Stimulated activated naive CD4-positive, alpha-beta T cell (primary cell): ENCODE measurements at places on chromosomes 16 and 17.

GRCh38 chr16:88691129-88691813 is 5.0 kb upstream of the SNAI3 start:
- DNase-seq: no peak

GRCh38 chr17:16910341-16910740 is 61.6 kb downstream of the TNFRSF13B start:
- no peak for DNase-seq

GRCh38 chr16:14193316-14193871 is 122.3 kb downstream of the MRTFB start:
- no peak for DNase-seq

- no peak for DNase-seq
Measured at GRCh38 chr16:88642881-88643643, 4.7 kb downstream of the IL17C start.

DNA sequence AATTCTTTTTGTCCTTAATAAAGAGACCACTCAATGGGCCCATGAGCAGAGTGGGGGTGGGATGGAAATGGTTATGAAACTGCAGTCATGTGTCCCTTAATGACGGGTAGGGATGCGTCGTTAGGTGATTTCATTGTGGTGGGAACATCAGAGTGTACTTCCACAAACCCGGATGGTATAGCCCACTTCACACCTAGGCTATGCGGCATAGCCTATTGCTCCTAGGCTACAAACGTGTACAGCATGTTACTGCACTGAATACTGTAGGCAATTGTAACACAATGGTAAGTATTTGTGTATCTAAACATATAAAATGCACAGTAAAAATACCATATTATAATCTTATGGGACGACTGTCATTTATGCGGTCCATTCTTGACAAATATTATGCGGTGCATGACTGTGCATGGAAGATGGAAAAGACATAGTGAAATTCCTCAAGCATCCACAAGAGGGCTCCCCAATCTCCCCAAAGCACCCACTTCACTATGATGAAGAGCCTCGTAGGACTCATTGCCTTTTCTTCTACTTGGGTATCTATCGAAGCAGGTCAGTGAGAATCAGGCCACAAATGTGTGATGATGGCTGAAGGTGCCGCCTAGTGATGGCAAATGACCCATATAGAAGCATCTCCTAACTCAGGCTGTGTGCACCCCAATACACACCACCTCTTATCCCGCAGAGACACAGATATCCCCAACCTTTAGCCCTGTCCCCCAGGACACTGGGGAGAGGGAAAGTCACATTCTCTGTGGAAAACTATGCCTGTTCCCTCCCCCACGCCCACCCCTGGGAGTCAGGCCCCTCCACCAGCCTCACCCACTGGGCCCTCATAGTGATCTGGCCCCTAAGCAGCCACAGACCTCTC is 43.5 kb downstream of the TBX21 start:
- DNase-seq: peak; percentile 3

GRCh38 chr16:57384248-57385070 is 12.2 kb downstream of the CX3CL1 start:
- DNase-seq: no peak

- no peak for DNase-seq
Measured at GRCh38 chr16:54027558-54027957, 259.0 kb downstream of the IRX3 start.

GRCh38 chr17:61504697-61505096 is 52.5 kb downstream of the TBX4 start:
- DNase-seq: no peak

- DNase-seq: no peak
Measured at GRCh38 chr16:11180489-11180888, 75.5 kb downstream of the SOCS1 start.

- peak; percentile 24 for DNase-seq
Measured at GRCh38 chr17:76527430-76528111, 9.9 kb downstream of the CYGB start.

- no peak for DNase-seq
Measured at GRCh38 chr17:36979565-36979941, 30.8 kb downstream of the AATF start.

- no peak for DNase-seq
Measured at GRCh38 chr16:1870365-1871082, 1.4 kb downstream of the MEIOB start.

- DNase-seq: no peak
Measured at GRCh38 chr16:88015806-88016140, 64.5 kb downstream of the BANP start.

DNA sequence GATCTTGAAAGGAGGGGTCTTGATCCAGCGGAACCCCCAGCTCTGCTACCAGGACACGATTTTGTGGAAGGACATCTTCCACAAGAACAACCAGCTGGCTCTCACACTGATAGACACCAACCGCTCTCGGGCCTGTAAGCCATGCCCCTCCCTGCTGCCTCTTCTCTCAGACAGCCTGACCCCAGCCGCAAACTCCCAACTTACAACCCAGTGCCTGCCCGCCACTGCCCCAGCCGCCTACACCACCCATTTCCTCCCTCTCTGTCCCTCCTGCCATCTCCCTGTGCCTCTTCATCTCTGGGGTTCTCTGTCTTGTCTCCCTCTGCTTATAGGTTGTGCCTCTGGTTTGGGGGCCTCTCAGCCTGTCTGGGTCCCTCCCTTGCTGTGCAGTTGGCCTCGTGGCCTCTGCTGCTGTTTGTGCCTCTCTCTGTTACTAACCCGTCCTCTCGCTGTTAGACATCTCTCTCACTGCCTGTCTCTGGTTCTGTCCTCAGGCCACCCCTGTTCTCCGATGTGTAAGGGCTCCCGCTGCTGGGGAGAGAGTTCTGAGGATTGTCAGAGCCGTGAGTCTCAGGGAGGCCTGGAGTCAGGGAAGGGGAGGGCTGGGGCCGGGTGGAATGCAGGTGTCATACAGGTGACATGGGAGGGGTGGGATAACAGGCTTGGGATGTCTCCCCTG is 9.6 kb downstream of the ERBB2 start:
- DNase-seq: no peak

GRCh38 chr16:17323171-17323570 is 147.6 kb downstream of the XYLT1 start:
- DNase-seq: no peak

DNA sequence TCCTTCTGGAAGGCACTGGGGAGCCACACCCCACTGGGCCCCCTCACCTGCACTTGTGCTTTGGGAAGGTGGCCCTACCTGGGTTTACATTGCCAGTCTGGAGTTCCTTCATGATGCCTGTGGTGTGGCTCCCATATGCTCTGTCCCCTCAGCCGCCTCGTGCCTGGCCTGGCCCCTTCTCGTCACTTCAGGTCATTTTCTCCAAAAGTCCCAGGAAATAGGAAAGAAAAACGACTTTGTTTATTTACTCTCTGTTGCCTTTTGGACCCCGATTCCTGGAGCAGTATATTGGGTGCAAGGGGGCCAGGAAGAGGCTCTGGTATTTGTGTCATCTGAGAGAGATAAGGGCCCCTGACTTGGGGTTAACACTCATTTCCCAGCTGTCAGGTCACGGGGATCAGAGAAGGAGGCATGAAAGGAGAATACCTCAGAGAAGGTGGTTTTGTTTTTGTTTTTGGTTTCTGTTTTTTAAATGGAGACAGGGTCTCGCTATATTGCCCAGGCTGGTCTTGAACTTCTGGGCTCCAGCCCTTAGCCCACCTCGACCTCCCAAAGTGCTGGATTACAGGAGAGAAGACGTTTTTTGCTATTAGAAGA is 4.7 kb downstream of the SOCS3 start:
- DNase-seq: peak; percentile 26

- no peak for DNase-seq
Measured at GRCh38 chr16:78443542-78444364, 344.3 kb downstream of the WWOX start.

DNA sequence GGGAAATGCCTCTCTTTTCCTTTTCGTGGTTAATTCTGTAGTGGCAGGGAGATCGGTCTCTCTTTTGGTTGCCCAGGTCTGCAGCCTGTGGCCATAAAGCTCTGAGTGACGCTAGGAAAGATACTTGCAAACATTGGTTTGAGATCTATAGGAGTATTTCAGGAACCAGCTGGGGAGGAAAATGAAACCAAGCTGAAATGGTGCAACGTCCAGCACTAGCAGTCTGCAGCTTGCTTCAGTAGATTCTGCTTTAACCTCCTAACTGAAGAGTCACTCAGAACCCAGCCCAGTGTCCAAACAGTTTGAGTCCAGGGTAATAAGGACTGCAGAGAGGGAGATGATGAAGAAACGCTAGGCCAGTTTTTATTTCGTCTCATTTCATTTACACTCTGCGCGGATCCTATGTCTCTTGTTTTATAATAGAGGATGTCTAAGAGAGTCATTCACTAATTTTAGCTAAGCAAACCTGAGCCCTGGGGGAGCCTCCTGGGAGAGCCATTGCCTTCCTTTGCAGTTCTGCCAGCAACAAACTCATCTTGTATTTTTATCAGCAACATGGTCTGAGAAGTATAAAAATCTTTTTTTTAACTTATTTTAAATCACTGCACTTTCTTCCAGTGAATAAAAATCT is 12.0 kb downstream of the SP2 start:
- no peak for DNase-seq

DNA sequence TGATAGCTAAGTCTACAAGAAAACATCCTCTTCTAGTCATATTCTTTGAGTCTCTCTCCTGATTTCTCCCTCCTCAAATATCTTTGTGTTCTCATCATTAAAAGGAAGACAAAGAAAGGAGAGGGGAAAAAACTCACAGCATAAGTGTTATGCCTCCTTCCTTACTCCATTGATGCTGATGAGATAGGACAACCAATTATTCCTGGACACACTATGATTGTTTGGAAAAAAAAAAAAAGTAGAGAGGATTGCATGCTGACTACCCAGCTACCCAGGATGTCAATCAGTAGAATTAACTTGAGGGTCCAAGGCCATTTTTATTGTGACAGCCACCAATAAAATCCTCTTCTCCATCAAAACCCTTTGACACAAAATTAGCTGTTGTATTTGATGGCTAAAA is 299.1 kb upstream of the CDH8 start:
- DNase-seq: no peak

DNA sequence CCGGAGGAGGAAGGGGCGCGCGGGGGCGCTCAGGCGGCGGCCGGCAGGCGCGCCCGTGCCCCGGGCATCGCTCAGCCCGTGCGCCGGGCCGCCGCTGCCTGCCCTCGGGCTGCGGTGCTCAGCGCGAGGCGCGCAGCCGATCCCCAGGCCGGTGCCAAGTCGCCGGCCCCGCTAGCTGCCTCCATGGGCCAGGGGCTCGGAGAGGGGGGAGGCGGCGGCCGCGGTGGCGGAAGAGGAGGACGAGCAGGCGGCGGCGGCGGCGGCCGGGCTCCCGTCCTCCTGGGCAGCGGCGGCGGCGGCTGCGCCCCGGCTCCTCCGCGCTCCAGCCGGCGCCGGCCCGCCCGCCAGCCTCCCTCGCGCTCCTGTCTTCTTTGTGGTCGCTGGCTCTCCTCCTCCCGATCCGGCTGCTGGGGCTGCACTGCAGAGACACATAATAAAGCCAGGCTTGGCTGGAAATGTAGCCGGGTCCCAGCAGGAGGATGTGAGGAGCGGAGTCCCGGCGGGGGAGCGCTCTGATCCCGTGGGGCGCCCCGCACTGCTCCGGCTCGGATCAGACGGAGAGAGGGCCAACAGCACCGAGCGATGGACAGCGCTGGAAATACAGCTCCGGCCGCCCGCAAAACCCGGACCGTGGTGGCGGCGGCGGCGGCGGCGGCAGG is 889 bp upstream of the ZNF423 start:
- no peak for DNase-seq

DNA sequence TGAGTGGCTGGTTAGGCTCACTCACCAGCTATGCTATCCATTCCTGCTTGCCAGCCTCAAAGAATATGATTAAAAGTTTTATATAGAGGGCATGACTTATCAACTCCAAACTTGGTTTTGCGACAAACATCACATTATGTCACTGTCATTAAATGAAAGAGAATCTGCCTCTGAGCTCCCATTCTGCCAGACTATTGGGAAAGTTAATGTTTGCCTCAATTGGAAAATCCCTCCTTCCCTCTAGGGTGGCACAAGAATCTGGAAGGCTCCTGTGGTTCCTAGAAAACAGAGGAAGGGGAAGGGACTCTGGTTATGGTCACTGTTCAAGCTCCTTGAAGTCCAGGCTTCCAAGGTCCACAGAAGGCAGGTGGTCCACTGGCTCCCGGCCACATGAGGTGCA is 50.5 kb upstream of the TEX2 start:
- no peak for DNase-seq

- no peak for DNase-seq
Measured at GRCh38 chr16:75319513-75320411, 68.3 kb upstream of the BCAR1 start.

DNA sequence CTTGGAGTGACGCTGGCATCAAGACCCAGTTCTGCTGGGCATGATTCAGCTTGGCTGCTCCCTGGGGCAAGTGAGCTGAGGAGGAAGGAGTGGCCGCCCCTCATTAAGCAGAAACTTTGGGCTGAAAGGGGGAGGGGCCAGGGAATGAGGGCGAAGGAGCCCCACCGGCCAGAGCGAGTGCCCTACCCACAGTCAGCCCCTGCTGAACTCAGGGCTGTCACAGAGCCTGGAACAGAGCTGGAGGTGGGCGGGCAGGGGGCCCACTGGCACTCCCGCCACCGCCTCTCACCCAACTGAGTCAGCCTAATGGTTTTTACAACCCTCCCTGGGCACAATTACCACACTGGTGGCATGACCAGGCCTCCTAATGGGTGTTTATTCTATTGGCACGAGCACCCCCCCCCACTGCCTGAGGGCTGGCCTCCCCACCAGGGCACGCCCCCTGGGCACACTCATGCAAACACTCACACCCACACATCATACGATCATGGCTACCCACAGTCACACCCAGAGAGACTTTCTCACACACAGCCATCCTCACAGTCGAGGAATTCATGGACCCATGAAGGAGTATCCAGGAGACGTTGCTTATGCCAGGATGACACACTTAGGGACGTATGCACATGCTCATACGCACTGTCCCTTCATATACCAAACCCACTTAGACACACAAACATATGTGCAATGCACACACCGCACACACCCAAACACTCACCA is 19.2 kb downstream of the UNC119 start:
- no peak for DNase-seq

DNA sequence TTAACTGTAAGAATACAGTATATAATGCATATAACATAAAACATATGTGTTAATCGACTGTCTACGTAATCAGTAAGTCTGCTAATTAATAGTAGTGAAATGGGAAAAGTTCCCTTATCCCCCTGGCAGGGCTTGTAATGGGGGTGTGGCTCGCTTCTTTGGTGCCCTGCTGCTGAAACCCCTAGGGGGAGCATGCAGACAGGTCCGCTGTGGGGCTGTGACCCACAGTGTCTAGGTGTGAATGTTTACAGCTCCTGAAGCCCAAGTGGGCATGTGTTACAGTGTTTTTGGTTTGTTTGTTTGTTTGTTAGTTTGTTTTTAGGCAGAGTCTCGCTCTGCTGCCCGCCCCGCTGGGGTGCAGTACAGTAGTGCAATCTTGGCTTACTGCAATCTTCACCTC is 495.7 kb downstream of the SHISA9 start:
- DNase-seq: no peak
